Hematopoietic multipotent progenitor cell treated with erythropoietin and hydrocortisone succinate and interleukin-3 and kit ligand, for 17 days (in vitro differentiated cells): ENCODE measurements at places on chromosomes 5 and 9.

- DNase-seq = no peak
These were observed 20.3 kb upstream of the UNC5A start for GRCh38 chr5:176789873-176790615.

DNA sequence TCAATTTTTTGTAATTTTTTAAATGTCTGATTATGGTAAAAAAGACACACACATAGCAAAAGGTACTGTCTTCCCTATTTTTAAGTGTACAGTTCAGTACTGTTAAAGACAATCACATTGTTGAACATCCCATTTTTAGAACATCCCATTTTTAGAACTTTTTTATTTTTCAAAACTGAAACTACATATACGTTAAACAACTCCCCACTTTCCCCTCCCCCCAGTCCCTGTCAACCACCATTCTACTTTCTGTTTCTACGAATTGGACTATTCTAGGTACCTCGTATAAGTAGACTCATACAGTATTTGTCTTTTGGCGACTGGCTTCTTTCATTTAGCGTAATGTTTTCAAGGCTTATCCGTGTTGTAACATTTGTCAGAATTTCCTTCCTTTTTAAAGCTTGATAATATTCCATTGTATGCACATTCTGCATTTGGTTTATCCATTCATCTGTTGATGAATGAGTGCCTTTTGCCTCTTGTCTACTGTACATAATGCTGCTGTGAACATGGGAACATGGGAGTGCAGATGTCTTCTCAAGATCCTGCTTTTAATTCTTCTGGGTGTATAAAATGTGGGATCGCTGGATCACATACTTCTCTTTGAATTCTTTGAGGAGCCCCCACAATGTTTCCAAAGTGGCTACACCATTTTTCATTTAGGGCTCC, 154.0 kb downstream of the PIK3R1 start:
- peak; percentile 53 for DNase-seq

- DNase-seq = peak; percentile 37
These were observed 732 bp downstream of the PBX3 start for GRCh38 chr9:125747765-125748445.

GRCh38 chr9:138066049-138066448, 188.5 kb downstream of the CACNA1B start:
- DNase-seq = no peak

DNA sequence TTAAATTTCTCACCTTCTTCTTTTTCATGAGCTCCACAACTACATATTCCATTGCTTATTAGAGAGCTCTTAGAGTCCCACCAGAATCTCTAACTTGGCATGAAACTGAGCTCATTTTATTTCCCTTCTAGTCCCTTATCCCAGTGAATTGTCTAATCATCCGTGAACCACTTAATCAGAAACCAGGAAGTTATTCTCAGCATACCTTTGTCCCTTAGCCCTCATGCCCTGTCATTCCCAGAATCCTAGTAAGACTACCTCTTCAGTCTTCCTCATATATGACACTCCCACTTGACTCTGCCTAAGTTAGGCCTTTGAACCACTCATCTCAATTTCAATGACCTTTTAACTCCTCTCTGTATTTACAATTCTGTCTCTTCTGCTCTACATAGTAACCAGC, 93.0 kb upstream of the PAPPA start:
- DNase-seq = no peak

DNA sequence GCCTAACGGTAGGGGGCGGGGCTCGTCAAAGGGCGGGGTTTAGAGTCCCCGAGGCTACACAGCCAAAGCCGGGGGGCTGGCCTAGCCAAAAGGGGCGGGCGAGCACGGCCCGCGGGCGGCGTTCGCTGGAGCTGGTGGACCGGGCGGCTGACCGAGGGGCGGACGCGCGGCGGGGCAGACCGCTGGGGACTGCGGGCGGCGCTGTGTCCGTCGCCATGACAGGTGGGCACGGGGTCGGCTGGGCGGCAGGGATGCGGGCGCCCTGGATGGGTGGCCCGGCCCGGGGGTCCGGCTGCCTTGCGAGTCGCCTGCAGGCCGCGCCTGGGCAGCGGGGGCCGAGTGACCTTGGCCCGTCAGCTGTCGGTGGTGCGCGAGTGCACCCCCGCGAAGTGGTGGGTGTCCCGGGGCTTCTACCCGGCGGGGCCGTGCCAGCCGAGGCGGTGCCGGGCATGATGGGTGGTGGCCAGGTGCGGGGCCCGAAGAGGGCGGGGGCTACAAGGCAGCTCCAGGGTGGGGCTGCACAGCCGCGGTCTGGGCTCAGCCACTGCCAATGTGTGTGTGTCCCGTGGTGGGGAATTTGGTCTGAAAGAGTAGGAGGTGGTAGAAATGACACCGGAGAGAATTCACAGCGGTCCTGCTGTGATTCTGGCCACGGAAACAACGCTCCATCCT, at the start of gene CARD19:
CARD19 (plus strand) TSS at position 87 of the 672 bp plus-strand sequence; CDS start at position 216, 129 bp downstream.
- DNase-seq = peak; percentile 63

DNA sequence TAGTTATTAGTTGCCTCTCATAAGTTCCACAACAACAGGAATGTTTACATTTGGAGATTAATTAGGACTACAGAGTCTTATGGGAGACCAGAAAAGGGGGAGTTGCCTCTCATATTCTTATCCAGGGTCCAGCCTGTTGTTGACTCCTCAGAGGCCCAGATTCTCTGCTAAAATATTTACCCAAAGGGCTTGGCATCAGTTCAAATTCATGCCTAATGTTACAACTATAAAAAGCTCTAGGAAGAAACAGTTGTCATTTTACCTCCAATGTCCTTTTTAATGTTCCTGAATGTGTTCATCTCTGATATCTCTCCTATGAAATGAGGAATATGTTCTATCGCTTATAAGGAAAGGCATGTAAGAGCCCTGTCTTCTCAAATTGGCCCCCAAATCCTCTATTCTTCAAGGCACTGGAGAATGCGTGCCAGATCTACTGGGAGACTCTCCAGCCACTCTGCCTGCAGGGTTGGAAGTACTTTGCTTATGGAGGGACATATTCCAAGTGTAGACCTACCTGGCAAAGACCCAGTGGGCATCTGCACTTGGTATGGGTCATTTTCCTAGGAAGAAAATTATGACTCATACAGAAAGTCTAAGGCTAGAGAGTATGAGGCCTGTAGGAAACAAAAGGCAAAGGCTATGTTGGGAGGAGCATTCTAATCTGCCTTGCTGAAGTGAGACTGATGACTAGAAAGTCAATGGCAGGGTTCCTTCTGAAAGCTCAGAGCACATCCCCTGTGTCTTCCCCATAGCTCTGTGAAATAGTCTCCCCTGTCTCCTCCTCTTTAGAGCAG, 192.6 kb downstream of the ESM1 start:
- DNase-seq = no peak

GRCh38 chr9:123485216-123485615, 129.2 kb downstream of the CRB2 start:
- DNase-seq = no peak

DNA sequence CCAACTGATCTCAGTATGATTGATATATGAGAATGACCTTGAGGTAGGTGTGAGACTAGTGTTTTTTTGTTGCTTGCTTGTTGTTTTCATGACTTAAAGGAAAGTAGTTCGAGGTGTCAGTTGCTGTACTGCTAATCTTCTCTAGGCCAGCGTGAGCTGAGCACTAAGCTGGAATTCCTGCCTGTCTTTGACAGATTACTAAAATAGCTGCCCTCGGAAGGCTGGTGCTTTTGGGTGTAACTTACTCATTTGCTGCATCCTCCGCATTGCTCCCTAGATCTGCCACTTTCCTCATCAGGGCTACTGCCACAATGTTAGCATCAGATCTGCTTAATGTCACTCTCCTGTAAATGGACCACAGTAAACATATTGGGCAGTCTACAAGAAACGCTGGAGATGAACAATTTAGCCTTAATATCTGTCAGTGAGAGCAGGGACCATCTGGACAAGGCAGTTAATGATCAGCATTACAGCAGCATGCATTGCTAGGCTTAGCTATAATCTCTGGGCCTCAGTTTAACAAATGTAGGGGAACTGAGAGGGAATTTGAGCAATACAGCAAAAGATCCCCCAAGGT, 106.6 kb upstream of the CDH6 start:
- DNase-seq = no peak

DNA sequence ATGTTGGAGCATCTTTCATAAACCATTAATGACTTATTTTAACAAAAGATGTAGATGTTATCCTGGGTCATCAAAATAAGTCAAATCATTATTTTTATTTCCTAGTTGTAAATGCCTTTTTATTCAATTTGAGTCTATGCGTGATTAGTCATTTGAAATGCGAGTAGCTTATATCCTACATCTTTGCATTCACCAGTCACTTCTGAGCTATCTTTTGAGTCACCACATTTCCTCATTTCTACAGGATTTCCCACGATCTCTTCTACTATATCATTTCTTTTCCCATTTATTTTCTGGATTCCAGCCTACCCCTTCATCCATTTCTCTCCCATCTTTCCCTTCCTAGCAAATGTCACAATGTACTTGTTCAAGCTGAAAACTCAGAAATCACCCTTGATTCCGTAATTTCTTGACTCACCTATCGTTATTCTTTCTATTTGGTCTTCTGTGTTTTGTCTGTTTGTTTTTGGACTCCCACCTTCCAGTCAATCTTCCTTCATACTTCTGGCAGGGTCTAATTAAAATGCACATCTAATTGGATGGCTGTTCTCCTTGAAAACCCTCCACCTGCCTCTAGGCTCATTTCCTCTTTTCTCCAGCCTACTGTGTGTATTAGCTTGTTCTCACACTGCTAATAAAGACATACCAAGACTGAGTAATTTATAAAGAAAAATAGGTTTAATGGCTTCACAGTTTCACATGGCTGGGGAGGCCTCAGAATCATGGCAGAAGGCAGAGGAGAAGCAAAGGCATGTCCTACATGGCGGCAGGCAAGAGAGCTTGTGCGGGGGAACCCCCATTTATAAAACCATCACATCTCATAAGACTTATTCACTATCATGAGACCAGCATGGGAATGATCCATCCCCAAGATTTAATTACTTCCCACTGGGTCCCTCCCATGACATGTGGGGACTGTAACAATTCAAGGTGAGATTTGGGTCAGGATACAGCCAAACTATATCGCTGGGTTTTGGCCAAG, 112.4 kb downstream of the MEF2C start:
- no peak for DNase-seq

GRCh38 chr5:107278774-107279173, 392.0 kb downstream of the EFNA5 start:
- no peak for DNase-seq

DNA sequence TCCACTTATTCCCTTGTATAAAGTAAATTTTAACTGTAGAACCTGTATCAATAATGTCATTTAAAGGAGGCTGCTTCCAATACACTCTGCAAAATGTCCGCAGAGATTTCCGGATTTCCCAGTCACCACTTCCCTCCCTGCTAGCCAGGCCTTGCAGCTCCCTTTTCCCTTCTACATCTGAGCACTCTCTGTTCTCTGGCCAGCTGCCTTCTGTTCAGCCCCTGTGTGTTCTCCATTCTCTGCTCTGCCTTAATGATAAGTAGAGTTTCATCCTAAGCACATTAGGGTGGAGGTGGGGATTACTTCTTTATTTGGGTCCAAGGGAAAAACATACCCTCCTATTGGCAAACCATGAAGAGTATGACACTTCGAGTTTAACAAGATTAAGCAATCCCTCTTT, 719.6 kb upstream of the WWC1 start:
- DNase-seq = no peak

DNA sequence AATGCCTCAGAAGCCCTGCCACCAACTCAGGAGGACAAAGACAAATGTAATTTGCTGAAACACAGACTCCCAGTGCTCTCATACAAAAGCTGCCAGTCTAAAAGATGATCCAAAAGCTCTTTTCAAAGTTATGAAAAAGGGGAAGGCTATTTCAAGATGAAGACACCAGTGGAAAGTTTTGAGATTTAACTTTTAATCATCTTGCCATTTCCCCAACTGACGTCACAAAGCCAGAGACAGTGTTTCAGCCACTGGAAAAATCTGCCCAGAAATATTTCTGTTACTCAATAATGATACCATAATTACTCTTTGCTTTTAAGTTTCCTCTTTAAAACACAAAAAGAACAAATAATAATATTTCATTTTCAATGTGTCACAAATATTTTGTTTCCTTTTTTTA, 20.9 kb downstream of the ENG start:
- DNase-seq = no peak

GRCh38 chr9:20028192-20028848, 239.5 kb upstream of the SLC24A2 start:
- DNase-seq = no peak

DNA sequence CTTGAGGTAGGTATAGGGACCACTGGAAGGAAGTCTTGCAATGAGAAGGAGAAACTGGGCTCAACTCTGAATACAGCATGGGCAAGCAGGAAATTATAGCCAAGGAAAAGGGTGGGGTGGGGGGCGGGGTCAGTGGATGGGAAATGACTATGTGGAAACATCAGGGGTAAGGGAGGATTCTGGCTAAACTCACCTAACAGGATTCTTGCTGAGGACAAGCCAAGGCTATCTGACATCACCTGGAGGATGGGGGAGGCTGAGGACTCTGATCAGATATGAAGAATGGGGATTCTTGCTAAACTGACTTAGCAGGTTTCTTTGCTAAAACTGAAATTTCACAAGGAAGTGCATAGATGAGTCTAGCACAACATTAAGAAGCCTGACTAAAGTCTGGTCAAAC, 40.8 kb downstream of the CTSL start:
- DNase-seq = no peak
